Activated naive CD4-positive, alpha-beta T cell (primary cell): ENCODE measurements at places on chromosomes 7 and 10.

DNA sequence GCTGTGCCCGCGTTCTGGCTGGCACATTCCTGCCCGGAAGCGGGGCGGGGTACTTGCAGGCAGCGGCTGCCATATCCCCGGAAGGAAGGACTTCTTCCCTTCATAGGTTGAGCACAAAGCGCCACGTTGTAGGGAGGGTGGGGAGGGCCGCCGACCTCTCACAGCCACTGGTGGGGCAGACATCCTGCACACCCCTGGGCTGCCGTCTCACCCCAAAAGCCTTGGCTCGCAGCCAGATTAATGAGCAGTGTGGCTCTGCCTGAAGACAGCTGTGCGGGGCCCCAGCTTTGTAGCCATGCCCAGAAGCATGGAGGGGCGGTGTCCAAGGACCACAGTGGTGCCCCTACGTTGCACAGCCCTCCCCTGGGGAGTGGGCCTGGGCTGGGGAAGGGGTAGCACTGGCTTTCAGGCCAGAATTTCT lies 54.3 kb upstream of the DPYSL4 start:
- DNase-seq: no peak

DNA sequence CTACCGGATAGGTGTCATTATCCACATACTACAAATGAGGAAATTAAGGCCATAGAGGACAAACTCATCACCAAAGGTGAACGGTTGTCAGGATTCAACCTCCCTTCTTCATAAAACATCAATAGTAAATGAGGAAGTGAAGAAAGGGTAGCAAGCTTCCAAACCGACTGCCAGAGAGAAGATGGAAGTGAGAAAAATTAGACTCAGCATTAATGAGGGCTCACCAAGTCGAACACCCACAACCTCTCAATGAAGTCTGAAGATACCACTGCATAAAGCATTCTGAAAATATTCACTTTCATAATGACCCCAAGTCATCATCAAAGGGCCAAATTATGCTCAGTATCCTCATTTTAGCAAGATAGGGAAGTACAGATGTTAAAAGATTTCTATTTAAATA lies 29.6 kb downstream of the ABCB4 start:
- no peak for DNase-seq

GRCh38 chr7:2687338-2687869 lies 598 bp upstream of the AMZ1 start:
- DNase-seq: no peak

- no peak for DNase-seq
Measured at GRCh38 chr7:125563557-125563956, 633.9 kb upstream of the POT1 start.

GRCh38 chr10:10658172-10658785 lies 359.4 kb upstream of the CELF2 start:
- DNase-seq: no peak

DNA sequence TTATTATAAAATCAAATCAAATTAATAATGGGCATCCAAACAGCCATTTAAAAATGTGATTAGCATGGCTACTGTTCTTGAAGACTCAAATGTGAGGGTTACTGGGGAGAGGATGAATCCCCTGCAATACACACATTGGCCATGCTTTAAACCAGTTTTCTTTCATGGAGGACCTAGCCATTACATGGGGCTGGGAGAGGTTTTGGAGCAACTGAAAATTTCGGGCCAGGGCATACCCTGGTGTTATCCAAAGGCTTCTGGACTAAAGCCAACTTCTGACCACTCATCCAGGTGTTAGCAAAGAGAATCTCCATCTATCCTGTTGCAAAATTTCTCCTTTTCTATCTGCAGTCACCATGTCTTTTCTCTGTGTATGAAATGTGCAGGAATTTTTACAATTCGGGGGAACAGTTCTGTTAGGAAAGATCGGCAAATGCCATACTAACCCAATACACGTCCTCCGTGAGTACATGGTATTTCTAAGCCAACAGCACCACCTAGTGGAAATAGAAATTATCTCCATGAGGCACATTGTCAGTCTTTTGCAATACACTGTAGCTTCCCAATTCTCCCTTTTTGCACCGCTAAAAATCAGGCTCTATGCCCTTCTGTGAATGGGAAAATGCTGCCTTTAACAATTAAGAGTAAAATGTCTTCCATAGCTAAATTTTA lies 47.0 kb upstream of the ZNF107 start:
- no peak for DNase-seq

GRCh38 chr7:128672927-128673517 lies 930 bp downstream of the GARIN1A start:
- DNase-seq: peak; percentile 6

DNA sequence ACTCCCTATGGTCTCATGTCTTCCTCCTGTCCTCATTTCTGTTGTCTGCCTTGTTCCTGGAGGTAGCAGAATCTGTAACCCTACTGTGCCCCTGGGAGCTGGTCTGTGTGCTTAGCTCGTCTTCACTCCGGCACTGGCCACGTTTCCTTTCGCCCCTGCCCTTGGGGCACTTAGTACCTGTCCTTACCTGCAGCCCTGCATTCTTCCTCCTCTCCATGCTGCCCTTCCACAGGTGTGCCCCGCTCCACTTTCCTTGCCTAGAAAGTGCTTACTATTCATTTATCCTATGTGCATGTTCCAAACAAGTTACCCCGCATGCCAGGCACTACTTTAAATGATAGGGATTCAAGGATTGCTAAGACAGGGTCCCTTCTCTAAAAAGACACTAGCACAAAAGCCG lies 199.9 kb upstream of the ZMIZ1 start:
- no peak for DNase-seq

DNA sequence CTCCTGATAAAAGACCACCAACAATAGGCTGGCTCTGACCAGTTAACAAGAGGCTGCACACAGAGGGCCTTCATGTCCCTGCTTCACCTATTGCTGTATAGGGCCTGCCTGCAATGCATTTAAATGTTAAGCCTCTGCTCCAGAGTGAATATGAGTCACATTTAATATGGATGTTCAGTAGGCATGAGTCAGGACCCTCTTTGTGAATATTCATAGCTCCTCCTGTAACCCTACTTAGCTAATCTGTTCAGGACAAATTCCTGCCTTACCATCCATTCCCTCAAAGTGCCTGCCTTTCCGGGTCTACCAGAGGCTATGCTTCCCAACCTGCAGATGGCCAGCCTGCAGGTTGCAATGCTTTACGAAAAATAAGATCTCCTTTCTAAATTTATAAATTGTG lies 32.5 kb downstream of the ARHGAP22 start:
- DNase-seq: no peak

- no peak for DNase-seq
Measured at GRCh38 chr7:36945612-36946400, 221.5 kb upstream of the AOAH start.

DNA sequence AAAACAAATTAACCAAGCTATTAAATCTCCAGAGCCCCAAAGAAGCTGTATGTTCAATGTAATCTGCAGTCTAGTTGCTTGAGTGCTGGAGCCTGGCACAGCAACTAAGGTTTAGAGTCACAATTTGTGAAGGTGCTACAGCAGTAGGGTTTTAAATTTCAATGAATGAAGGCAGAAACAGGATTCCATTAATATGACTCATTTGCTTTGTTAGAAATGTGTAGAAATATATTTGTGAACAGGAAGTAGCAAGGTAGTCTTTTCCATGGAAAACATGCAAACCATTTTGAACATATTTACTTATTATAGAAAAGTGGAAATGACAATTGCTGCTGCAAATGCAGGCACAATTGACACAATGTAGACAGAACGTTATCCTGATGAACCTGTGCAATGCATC lies 149.0 kb upstream of the STEAP4 start:
- no peak for DNase-seq

DNA sequence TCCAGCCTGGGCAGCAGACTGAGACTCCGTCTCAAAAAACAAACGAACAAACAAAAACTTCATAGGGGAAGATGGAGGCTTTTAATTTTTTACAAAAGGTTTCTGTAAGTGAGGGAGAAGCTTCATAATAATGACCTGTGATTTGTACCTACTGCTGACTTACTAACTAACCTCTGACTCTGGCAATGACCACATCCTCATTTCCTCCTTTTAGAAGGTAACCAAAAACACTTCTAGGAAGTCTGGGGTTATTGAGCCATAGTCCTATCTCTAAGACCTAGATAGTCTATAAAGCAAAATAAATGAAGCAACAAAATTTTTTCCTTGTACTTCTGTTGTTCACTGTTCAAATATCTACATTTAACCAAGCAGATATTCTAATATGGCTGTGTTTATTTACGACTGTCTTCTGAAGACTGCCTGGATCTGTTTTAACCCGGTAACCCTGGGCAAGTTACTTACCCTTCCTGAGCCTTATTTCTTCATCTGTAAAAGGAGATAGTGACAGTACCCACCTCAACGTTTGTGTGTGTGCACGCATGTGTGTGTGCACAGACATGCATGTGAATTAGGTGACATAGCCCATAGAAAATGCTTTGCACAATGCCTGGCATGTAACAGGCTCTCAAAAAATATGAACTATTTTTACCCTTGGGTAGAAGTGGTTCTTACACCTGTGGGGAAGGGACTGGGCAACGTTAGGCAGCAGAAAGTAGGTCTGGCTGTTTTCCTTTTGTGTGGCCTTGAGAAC lies 30.8 kb upstream of the SMNDC1 start:
- no peak for DNase-seq

DNA sequence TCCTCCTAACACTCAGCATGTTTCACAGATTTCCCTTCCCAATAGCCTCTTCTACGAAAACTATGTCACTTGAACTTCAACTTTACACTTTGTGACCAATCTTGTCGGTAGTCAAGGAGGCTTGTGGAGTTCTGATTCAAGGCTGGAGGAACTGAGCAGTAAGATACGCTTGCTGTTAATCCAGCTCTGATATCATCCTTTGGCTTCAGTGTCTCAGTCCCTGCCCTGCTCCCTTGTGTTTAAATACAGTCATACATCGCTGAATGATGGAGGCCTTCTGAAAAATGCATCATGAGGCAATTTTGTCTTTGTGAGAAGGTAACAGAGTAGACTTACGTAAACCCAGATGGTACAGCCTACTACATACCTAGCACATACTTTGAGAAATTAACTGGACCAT lies 173.6 kb downstream of the RNF133 start:
- no peak for DNase-seq

DNA sequence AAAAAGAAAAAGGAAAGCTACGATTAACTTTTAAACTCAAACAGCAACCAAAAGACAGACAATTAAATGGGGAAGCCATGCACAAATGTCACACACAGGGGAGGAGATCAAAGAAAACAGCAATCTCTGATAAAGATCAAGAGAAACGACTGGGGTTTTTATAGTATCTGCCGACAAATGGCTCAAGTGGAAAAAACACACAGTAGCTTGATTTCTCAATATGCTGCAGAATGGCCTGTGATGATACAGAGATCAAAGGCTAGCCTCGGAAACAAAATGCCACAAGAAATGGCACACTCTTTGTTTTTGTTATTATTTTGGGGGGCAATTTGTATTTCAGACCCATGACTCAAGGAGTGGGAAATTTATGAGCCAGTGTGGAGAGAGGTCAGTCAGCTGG lies 126.1 kb downstream of the TEX36 start:
- no peak for DNase-seq

- DNase-seq: no peak
Measured at GRCh38 chr7:44988701-44989100, 9.9 kb upstream of the MYO1G start.

GRCh38 chr7:1537535-1538412 lies 7.3 kb downstream of the MAFK start:
- no peak for DNase-seq

GRCh38 chr7:55104712-55105433 lies 86.1 kb downstream of the EGFR start:
- no peak for DNase-seq

- DNase-seq: no peak
Measured at GRCh38 chr7:70457482-70457881, 674.5 kb upstream of the GALNT17 start.

- DNase-seq: no peak
Measured at GRCh38 chr10:132133449-132134240, 53.1 kb upstream of the DPYSL4 start.

GRCh38 chr7:6162331-6162620 lies 110.1 kb downstream of the CYTH3 start:
- DNase-seq: no peak
